ENCODE measurements at places on chromosomes 6 and 20.

- no peak for DNase-seq
These were observed 194.8 kb downstream of the COL9A1 start for GRCh38 chr6:70107852-70108629.

DNA sequence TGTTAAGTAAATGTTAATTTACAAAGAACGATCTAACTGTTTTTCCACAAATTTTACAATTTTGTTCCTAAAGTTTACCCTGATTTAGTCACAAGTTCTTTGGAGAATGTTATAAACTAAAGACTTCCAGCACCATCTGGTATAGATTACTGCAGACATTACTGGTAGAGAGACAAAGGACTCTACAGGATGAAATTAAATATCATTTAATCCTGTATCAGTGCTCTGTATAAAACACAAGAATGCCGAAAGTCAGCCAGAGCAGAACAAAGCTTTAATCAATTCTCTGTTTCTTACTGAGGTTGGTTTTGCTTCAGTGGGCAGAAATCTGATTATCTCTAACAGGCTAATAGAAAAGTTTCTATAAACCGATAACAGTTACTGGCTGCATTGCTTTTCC, 763.6 kb downstream of the TENT5A start:
- no peak for DNase-seq

GRCh38 chr6:25326960-25327359, 47.8 kb downstream of the CARMIL1 start:
- no peak for DNase-seq

DNA sequence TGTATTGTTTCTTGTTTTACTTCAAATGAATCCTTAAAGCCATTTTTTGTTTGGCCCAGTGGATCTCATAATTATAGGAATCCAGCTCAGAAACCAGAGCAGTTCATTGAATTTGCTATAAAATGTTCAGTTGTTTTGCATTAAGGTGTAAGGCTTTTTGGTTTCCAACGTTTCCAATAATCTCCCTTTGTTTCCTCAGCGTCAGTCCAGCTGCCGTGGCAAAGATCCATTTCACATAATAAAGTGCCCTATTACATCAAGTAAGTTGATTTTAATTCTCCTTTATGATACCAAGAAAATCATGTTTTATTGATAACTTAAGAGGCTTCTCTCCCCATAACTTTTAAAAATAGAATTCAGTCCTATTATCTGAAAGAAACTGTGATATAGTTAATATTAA, 472.6 kb downstream of the UTRN start:
- DNase-seq: no peak

GRCh38 chr20:19435821-19436220, 223.4 kb downstream of the SLC24A3 start:
- DNase-seq: no peak

DNA sequence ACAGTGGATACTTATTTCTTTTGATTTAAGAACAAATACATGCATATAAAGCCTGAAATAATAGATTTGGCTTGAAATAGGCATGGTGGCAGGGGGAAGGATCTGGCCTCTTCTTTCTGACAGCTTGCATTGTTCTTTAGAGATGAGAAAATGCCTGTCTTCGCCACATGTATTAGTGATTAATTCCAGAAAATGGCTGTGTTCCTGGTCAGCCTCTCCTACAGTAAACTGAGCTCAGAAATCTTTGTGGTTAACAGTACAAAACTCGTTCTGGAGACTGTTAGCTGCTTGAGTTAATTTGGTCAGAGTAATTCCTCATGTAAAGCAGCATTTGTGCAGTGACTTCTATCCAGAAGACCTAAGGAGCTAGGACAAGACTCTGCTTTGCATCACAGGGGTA, 151.5 kb downstream of the EYA4 start:
- DNase-seq: no peak

DNA sequence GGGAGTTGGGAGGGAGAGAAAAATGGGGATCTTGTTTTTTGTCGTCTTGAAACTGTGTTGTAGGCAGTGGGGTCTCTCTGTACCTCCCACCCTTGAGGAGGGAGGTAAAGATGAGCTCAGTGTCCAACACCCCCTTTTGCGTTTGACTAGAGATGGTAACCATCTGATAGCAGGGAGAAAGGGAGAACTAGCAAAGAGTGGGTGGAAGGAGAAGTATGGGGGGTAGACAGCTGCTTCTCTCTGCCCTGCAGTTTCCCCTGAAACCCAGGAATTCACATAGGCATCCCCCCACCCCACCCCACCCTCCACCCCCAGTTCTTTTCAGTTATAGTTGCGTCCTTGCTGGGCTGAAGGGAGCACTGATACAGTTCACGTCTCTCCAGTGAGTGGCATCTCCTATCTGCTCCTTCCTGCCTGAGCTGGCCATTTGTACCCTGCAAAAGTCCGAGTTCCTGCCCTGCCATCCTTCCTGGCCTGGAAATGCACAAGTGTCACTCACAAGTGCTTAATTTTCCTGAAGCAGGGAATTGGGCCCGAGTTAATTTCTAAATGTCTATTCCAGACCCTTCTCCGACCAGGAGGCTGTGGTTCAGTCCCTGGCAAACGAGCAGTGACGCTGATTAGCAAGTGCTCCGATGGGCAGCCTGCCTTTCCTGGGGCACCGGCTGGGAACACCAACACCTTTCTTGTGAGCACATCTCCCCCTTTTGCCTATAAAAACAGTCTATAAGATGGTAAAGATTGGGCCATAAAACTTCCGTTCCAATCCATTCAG, 1.5 kb downstream of the SIRPA start:
- DNase-seq: no peak

DNA sequence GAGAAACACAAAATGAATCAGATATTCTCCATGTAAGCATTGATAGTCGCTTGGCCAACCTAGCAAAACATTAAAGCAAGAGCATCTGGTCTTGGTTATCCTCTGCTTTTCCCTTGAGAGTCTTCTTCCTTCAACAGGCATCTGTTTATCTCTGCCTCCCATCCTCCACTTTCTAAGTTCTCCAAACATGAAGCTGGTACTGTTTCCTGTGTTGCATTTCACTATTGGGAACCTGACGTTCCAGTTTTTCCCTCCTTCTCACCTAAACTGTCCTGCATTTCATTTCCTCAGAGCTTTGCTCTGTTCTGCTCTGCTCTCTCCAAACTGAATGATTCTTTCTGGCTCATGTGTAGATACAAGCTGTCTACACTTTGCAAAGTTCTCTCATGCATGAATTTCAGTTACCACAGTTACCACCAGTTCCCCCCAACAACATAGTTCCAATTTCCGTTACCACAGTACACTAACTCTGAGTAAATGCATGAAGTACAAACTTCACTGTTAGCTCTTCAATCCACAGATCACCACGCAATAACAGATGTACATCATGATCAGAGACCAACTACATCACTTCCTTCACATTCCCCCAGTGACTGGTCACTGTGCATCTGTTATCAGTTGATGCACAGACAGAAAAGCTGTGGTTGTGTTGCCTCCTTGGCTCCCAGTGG, 86.7 kb upstream of the F13A1 start:
- DNase-seq: no peak

DNA sequence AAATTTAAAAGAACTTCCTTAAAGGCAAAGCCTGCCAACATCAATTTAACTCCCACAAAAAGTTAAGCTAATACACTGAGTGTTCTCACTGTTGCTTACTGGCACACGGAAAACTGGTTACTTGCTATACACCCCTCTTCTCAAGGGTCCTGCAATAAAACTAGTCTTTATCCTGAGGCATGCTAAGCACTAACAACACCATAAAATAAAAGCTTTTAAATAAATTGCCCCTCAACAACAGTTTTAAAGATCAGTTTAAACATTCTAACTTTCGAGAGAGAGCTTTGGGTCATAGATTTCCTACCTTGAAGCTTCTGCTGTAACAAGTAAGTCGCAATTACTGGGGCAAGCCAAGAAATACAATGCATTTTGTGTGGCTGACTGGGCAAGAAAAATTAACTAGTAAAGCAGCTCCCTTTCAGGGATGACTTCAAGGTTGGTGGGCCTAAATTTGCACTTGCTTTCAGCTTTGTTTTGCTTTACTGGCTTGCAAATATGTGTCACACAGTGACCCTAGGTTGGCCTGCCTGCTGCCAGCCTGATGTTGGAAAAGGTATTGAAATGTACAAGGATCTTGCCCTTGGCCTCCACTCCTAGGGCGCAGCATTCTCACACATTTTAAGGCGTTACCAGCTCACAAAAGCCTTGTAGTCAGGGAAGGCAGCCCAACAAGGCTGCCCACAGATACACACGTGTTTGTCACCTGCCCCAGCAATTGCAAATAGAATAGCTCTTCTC, 4.0 kb upstream of the HEY2 start:
- no peak for DNase-seq

GRCh38 chr6:21836772-21837425, 243.3 kb downstream of the SOX4 start:
- DNase-seq: no peak

GRCh38 chr20:50610212-50610718, 81.1 kb downstream of the RIPOR3 start:
- DNase-seq: no peak

- DNase-seq: no peak
These were observed 18.8 kb downstream of the HIVEP2 start for GRCh38 chr6:142926177-142926493.

- no peak for DNase-seq
These were observed 67.4 kb downstream of the GMPR start for GRCh38 chr6:16305788-16306187.

DNA sequence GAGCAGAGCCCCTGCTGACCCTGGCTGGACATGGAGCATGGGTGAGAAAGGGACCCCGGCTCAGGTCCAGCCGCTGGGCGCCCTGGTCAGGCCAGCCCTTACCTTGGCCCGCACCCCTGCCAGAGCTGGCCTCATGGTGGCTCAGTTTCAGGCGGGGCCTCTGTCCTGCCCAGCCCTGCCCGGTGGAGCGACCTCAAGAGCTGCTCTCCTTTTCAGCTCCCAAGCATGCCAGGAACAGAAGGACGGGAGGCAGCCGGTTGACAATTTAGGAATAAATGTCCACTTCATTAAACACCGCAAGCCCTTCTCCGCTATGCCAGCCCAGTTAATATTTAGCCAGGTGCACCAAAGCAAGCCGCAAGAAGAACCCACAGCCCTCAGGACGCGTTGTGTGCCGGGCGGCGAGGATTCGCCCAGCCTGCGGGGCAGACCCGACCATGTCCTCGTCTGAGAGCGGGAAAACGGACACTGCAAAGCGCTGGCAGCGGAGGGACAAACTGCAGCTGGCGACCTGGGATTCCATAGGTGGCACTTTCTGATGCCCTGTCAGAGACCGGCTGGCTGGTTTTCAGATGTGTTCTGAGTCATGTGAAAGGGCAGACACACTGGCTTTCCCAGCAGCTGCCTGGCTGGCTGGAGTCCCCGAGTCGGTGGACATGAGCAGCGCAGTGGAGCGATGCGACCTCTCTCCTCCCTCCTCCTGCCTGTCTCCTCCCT, 221.9 kb downstream of the TTLL2 start:
- DNase-seq: no peak

GRCh38 chr6:135699705-135700104, 151.8 kb upstream of the PDE7B start:
- no peak for DNase-seq

- DNase-seq: no peak
These were observed 90.6 kb downstream of the ATXN1 start for GRCh38 chr6:16670617-16671051.

DNA sequence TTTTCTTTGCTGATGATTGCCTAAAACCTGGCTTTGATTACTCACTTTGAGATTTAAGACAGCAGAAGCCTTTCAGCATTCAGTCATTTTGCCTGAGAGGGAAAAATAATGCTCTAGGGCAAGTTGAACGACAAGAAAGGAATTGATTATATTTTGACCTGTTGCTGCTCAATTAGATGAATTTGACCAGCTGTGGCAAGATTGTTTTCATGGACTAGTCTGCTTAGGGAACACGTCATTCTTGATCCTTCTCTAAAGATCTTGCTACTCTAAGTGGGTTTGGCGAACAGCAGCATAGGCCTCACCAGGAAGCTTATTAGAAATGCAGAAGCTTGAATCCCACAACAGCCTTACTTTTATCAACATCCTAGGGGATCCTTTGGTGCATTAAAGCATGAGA, 59.7 kb upstream of the PHACTR1 start:
- DNase-seq: no peak

- DNase-seq: no peak
These were observed 912 bp upstream of the OR12D3 start for GRCh38 chr6:29376003-29376402.

- DNase-seq: no peak
These were observed 464.6 kb downstream of the CDKAL1 start for GRCh38 chr6:20998748-20999448.

- no peak for DNase-seq
These were observed 72.6 kb upstream of the STXBP5 start for GRCh38 chr6:147131532-147132128.

GRCh38 chr6:43009124-43009523, 4.6 kb downstream of the MEA1 start:
- DNase-seq: no peak

DNA sequence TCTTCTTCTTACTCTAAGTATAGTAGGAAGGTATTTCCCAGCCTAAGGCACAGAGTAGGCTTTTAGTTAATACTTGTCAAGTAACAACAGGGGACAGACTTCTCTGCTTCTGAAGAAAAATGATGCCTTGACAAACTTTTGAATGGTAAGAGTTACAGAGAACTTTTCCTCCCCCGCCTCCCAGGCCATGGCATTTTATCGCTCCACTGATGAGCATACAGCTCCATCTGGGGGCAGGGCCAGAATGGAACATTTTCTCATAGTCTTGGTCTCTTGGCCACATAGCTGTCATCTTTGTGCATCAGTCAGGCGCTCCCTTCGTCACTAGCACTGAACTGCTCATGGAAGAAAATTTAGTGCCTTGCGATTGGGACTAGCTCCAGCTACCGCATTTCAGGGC, 1066.8 kb upstream of the CITED2 start:
- DNase-seq: no peak

GRCh38 chr20:59356662-59357165, 56.3 kb downstream of the EDN3 start:
- no peak for DNase-seq

GRCh38 chr6:82766476-82766875, 299.2 kb downstream of the UBE3D start:
- no peak for DNase-seq

DNA sequence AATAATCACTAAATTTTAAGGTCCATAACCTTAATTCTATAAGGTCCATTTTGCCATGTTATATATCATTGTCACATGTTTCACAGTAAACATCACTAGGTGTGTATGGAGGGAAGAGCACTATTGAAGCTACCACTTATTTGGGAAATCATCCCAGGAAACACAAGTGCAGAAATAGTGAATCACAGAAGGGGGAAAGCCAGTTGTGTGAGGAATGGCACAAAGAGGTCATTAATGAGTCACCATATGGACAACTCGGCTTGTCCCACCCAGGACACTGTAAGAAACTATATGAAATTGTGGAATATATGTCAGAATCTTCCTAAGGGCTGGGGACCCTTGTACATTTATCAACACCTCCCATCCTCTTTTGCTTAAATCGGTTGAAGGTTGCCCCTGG, 13.7 kb downstream of the BTN3A1 start:
- DNase-seq: no peak

- DNase-seq: peak; percentile 94
These were observed at the start of gene ACSS2 for GRCh38 chr20:34876406-34877282. Gene ACSS2 (plus strand): TSS chr20:34876612. CDS start chr20:34876646, 34 bp downstream.

Data from hypothalamus (tissue), 51 donors.